ENCODE measurements at places on chromosomes 2 and 18. TPM values are rescaled to one million over a fixed set of nuclear protein-coding genes. Genes with fewer than 3 reads are reported as not detected.

The ZNF396 gene
- total RNA-seq: 3.1 TPM

The PXDN gene
- total RNA-seq: 58.4 TPM

GRCh38 chr18:76493213-76494161 is 1.6 kb downstream of the ZNF516 start:
- no peaks in the 10 kb centered on the region for H3K36me3 ChIP-seq
- peak overlapping the region; percentile 33 for H3K27ac ChIP-seq
- H3K27me3 ChIP-seq: no peaks in the 10 kb centered on the region
- no peak for DNase-seq
- no peaks in the 10 kb centered on the region for H3K4me1 ChIP-seq

DNA sequence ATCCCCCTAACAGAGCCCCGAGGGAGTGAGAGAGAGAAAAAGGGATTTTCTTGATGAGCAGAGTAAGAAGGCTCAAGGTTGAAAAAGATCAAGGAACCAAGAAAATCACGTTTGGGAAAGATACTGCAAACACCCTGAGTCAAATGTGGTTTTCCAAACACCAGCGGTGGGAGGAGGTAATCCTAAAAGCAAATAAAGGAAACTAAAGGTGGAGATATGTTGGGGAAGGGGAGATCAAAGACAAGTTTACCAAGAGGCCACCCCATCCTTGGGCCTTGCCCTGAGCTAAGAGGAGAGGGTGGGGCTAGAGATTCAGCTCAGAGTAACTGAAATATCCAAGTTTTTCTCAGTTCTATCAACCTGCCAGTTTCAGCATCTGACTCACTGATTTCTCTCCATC is 332.3 kb downstream of the ETAA1 start:
- H3K4me1 ChIP-seq: no peaks in the 10 kb centered on the region
- no peaks in the 10 kb centered on the region for H3K36me3 ChIP-seq
- DNase-seq: no peak

- H3K27me3 ChIP-seq: no peaks in the 10 kb centered on the region
- no peak overlapping the region for H3K4me3 ChIP-seq
- no peak overlapping the region for H3K27ac ChIP-seq
- no peaks in the 10 kb centered on the region for H3K4me1 ChIP-seq
- H3K36me3 ChIP-seq: no peaks in the 10 kb centered on the region
These were observed 4.2 kb downstream of the ZAP70 start for GRCh38 chr2:97717613-97717995.

GRCh38 chr18:23121133-23121532 is 14.2 kb upstream of the CABLES1 start:
- H3K4me3 ChIP-seq: no peak overlapping the region
- no peaks in the 10 kb centered on the region for H3K27me3 ChIP-seq
- DNase-seq: no peak
- no peak overlapping the region for H3K27ac ChIP-seq
- H3K4me1 ChIP-seq: no peaks in the 10 kb centered on the region

- H3K4me3 ChIP-seq: no peak overlapping the region
- H3K27me3 ChIP-seq: no peaks in the 10 kb centered on the region
- H3K4me1 ChIP-seq: no peaks in the 10 kb centered on the region
These were observed 290.0 kb downstream of the PHLPP1 start for GRCh38 chr18:63005306-63005705.

DNA sequence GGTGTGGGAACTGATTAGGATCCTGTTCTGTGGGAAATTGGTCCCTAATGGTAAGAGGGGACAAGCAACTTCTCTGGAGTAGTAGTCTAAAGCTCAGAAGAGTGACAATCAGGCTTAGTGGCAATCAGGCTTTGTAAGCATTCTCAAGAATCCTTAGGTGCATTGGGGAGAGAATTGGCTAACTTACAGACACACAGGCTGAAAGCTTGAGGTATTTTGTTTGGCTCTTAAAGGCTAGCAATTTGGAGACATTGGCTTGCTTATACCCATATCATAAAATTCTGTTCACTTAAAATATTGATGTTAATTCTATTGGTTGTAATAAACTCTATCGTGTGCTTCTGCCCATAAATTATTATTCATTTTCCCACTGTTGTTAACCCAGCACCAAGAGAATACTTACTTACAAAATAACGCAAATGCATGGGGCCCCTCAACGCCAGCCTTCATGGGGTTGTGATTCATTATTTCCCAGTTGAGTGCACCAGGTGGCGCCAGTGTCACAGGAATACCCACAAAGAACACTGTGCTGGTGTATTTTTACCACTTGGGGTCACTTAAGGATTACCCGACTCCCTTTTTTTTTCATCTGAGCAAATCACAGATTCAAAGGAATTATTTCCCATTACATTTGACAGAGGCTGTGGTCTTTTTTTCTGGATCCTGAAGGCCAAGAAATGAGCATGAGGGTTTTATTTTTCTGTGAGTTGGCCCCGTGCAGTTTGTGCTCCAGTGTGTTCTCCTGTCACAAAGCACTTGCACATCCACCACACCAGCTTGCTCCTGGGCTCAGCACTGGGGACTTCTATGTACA is 45.5 kb downstream of the DDX1 start:
- H3K4me3 ChIP-seq: no peak overlapping the region
- H3K36me3 ChIP-seq: peaks cover 28% of the 10 kb centered on the region
- H3K27me3 ChIP-seq: no peaks in the 10 kb centered on the region
- no peak overlapping the region for H3K27ac ChIP-seq

- H3K4me1 ChIP-seq: no peaks in the 10 kb centered on the region
- H3K27me3 ChIP-seq: no peaks in the 10 kb centered on the region
- DNase-seq: no peak
- H3K36me3 ChIP-seq: no peaks in the 10 kb centered on the region
- H3K27ac ChIP-seq: no peak overlapping the region
- H3K4me3 ChIP-seq: no peak overlapping the region
These were observed 117.5 kb upstream of the MEIS1 start for GRCh38 chr2:66317268-66317890.

- no peaks in the 10 kb centered on the region for H3K27me3 ChIP-seq
- no peak overlapping the region for H3K4me3 ChIP-seq
- H3K27ac ChIP-seq: peak overlapping the region; percentile 39
- no peak for DNase-seq
These were observed 120.6 kb downstream of the PRKRA start for GRCh38 chr2:178330175-178331017.

DNA sequence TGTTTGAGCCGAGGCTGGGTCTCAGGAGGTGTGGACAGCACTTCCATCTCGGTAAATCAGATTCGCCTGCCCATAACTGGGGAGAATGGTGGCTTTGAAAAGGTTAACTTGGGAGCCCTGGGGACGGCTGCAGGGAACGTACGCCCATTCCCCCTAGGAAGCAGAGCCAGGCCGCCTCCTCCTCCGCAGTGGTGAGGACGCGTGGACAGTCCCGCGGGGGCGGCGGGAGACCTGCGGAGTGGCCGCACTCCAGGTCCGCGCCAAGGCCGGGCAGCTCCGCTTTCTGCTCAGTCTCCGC is 845 bp upstream of the MYCN start:
- no peak overlapping the region for H3K27ac ChIP-seq
- H3K27me3 ChIP-seq: peaks cover 49% of the 10 kb centered on the region
- DNase-seq: peak; percentile 84
- no peaks in the 10 kb centered on the region for H3K36me3 ChIP-seq

DNA sequence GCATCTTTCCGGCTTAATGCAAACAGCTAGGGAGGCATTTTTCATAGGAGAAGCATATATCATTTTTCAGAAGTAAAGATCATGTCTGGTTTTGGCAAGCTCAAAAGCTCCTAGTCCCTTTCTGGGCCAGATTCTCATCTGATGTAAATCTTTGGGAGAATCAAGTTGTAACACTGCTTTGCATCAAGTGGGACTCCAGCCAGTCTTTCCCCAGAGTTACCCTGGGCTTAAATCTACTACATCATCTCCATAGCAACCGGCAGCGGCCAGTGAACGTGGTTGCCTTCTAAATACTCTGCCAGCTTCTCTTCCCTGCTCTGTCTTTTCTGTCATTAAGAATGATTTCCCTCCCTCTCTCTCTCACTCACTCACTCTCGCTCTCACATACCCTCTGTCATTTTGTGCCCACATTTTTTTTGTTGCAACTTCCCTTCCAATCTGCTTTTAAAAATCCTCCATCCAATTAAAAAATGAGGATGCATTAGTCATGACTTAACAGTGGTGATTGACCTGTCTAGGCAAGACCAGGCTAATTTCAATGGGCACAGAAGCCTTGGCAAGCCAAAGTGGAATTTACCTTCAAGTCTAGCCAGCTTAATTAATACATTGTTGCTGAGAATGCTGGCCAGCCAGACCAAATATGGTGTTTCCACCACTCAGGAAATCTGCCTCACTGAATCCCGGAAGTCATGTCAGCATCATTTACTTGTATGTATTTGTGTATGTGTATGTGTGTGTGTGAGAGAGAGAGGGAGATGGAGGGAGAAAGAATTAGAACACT is 93.0 kb downstream of the NRP2 start:
- no peak for DNase-seq
- H3K4me1 ChIP-seq: peaks cover 15% of the 10 kb centered on the region
- no peaks in the 10 kb centered on the region for H3K36me3 ChIP-seq

- no peak overlapping the region for H3K4me3 ChIP-seq
- no peaks in the 10 kb centered on the region for H3K27me3 ChIP-seq
- no peak for DNase-seq
- no peaks in the 10 kb centered on the region for H3K36me3 ChIP-seq
These were observed 489.2 kb downstream of the SATB2 start for GRCh38 chr2:198968545-198968944.

DNA sequence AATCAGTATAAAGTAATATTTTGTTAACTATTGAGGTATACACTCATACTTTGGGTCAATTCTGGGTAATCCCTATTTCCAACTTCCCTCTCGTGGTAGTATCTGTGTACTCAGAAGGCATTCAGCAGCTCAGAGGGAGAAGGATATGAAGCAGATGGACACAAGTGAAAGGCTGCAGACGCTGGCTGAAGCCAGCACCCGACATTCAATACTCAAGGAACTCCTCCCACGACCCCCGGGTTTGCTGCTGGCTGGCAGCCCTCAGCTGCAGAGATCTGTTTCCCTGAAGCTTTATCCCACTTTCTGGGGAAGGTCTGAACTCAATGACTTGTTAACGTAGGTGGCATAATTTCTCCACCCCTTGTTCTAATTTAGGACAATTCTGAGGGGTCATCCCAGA is 847.3 kb upstream of the SOX11 start:
- H3K36me3 ChIP-seq: no peaks in the 10 kb centered on the region
- no peak overlapping the region for H3K4me3 ChIP-seq
- no peak for DNase-seq
- no peak overlapping the region for H3K27ac ChIP-seq

GRCh38 chr18:4582431-4583335 is 127.6 kb upstream of the DLGAP1 start:
- H3K36me3 ChIP-seq: no peaks in the 10 kb centered on the region
- H3K4me1 ChIP-seq: no peaks in the 10 kb centered on the region
- H3K27ac ChIP-seq: no peak overlapping the region
- no peak overlapping the region for H3K4me3 ChIP-seq
- DNase-seq: no peak
- H3K27me3 ChIP-seq: no peaks in the 10 kb centered on the region

DNA sequence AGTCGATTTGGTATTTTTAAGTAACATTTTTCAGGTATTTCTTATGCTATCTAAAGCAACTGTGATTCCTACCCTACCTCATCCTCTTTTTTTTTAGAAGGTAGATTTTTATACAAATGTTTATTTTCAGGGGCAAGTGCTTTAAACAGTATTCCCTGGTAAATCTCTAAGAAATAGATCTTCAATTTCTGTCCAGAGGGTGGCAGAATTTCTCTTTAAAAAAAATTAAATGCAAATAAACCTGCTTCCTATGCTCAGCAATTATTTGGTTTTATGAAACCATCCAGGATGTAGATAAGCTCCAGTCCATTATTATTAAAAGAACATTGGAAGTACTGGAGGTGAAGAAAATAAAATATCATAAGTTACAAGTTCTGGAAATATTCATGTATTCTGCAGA is 191.9 kb downstream of the MYO3B start:
- DNase-seq: no peak
- no peak overlapping the region for H3K4me3 ChIP-seq
- no peak overlapping the region for H3K27ac ChIP-seq
- no peaks in the 10 kb centered on the region for H3K36me3 ChIP-seq
- no peaks in the 10 kb centered on the region for H3K4me1 ChIP-seq
